Lung (tissue), 17 donors: ENCODE measurements at places on chromosomes 6 and 20.

GRCh38 chr6:23027281-23027680, 457.9 kb downstream of the HDGFL1 start:
- DNase-seq: no peak

DNA sequence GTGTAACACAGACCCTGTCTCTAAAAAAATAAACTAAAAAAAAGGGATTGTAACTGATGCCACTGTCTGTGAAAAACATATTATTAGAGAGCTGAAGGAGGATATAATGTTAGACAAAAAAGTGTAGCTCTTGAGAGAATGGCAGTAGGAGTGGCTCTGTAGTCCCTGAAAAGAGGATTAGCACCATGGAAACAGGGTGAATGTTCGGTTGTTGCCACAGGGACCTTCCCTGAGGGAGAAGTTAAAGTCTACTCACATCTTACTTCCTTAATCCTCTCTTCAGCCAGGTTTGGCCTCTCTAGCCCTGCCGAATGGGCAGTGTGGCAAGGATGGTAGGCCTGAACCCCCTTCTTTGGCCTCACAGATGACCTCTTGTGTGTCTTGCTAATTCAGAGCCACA, 12.1 kb downstream of the SCAND1 start:
- DNase-seq: no peak

GRCh38 chr6:50691814-50692495, 21.4 kb upstream of the TFAP2D start:
- DNase-seq: no peak

DNA sequence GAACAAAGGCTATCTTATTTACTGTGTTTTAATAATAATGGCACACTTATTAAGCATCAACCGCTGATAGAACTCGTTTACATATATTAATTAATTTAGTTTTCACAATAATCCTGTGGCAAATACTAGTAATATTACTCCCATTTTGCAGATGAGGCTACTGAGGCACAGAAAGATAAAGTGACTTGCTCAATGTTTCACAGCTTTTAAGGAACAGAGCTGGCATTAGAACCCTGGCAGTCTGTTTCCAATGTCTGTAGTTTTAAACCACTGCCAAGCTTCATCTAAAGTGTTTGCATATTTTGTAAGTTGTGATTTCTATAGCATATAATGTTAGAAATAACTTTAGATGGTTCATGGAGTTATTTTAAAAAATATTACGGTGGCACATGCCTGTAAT, 38.4 kb upstream of the LRRC1 start:
- DNase-seq: no peak

DNA sequence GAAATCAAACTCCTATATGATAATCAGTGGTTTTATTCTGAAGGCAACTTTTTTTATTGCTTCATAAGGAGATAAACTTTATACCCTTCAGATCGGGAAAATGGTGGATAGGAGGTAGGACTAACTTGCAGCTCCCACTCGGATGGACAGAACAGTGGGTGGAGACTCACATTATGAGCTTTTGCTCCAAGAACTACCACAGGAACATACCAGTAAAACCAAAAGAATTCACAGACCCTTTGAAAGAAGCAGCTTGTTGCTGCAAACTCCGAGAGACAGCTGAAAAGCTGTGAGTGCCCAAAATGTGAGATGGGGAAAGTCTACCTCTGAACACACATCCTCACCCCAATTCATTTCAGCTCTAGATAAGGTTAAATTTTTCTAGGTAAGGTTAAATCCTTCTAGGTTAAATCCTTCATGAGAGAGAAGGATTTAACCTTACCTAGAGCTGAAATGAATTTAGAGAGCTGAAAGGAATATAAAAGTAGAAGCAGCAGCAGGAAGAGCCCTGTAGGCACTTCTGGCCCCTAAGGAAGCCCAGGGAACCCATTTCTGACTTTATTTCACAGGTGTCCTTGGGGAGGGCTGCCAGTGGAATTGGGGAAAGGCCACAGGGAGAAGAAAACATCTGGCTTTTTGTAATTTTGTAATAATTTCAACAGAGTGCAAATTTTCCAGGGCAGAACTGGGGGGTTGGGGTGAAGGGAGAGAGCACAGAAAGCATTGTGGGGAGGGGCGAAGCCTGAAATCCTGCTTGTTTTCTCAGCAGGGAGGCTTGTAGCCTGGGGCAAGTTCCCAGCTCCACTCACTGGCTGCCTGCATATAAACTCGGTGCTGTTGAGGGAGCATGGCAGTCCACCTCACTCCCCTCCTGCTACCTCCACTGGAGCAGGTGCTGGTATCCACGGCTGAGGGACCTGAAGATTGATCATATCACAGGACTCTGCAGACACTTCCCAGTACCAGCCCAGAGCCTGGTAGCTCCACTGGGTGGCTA, 65.9 kb upstream of the HCRTR2 start:
- no peak for DNase-seq

- DNase-seq: no peak
Observed at GRCh38 chr20:11182720-11183119, 508.9 kb upstream of the JAG1 start.

DNA sequence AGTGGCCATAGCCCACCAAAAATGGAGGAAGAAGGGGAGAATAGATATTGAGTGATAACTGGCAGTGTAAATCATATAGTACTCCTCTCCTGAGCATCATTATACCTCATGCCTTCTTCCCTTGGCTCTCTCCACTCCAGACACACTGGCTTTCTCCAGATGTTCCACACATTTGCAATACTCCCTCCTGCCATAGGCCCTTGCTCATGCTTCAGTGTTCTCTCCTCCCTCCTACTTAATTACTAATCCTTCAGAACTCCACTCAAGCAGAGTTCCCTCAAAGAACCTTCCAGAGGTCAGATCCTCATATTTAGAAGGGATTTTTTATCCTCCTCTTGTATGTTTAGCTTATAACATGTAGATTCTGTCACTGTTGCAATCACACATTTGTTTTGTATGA, 279.5 kb upstream of the SUPT3H start:
- peak; percentile 2 for DNase-seq
